ENCODE measurements at places on chromosomes 3 and 15. TPM values are rescaled to one million over a fixed set of nuclear protein-coding genes. Genes with fewer than 3 reads are reported as not detected.

The TMCO5A gene
- not detected for total RNA-seq

The ALDH1L1 gene
- total RNA-seq = not detected

The OXTR gene
- total RNA-seq = 2.5 TPM

The HHLA2 gene
- 1.00 TPM for total RNA-seq

The OIP5 gene
- total RNA-seq = 1.4 TPM

The ARID3B gene
- 24.8 TPM for total RNA-seq

The SLC12A8 gene
- total RNA-seq = 0.58 TPM

The SLC24A5 gene
- total RNA-seq = not detected

The TMEM266 gene
- total RNA-seq = 0.16 TPM

The GABRG3 gene
- not detected for total RNA-seq

The UBE2Q2 gene
- 23.2 TPM for total RNA-seq

The GPR62 gene
- not detected for total RNA-seq

The CDHR4 gene
- not detected for total RNA-seq

The PRKCD gene
- 63.9 TPM for total RNA-seq

The CD200R1 gene
- 3.3 TPM for total RNA-seq

The NPTN gene
- total RNA-seq = 39.0 TPM

The HGD gene
- total RNA-seq = 0.78 TPM

The PLAAT1 gene
- total RNA-seq = not detected

The TMEM158 gene
- not detected for total RNA-seq

The LNP1 gene
- 2.4 TPM for total RNA-seq

The ANKUB1 gene
- not detected for total RNA-seq

The AHSG gene
- not detected for total RNA-seq

The AADACL2 gene
- total RNA-seq = not detected

The TRA2B gene
- total RNA-seq = 219 TPM

The CEMIP gene
- total RNA-seq = 0.51 TPM

The FAM81A gene
- total RNA-seq = 6.2 TPM

The KLHL6 gene
- 41.7 TPM for total RNA-seq

The ZBED2 gene
- total RNA-seq = 4.6 TPM

The CACNA2D3 gene
- not detected for total RNA-seq

The RUVBL1 gene
- total RNA-seq = 46.6 TPM

The SCAANT1 gene
- total RNA-seq = not detected

The PHLDB2 gene
- 4.2 TPM for total RNA-seq

The FAM107A gene
- total RNA-seq = not detected

The CASR gene
- total RNA-seq = not detected

The C3orf85 gene
- total RNA-seq = not detected

The STIMATE gene
- total RNA-seq = 25.8 TPM

The OR5K2 gene
- not detected for total RNA-seq

The MKRN3 gene
- 0.98 TPM for total RNA-seq

The COPG1 gene
- total RNA-seq = 92.2 TPM

The HCN4 gene
- not detected for total RNA-seq

The WDR93 gene
- total RNA-seq = 0.16 TPM

The FRMD5 gene
- total RNA-seq = 0.53 TPM

The SLC35G2 gene
- 4.3 TPM for total RNA-seq

The DAPK2 gene
- total RNA-seq = 4.2 TPM

The LIPC gene
- not detected for total RNA-seq

The ACOX2 gene
- total RNA-seq = not detected

The RLBP1 gene
- total RNA-seq = not detected

The CCDC13 gene
- total RNA-seq = 1.7 TPM

The RASL12 gene
- total RNA-seq = not detected

The CLDN1 gene
- not detected for total RNA-seq

The KLF15 gene
- 0.39 TPM for total RNA-seq

The LRRC31 gene
- total RNA-seq = not detected

The SERPINI2 gene
- total RNA-seq = not detected

The CCR5 gene
- 0.55 TPM for total RNA-seq

The CEP19 gene
- 4.0 TPM for total RNA-seq

The RBPMS2 gene
- total RNA-seq = 0.91 TPM

The OSTN gene
- not detected for total RNA-seq

The PYGO1 gene
- total RNA-seq = 0.02 TPM

The ATP2B2 gene
- total RNA-seq = not detected

Data from activated B cell treated with CpG ODN at 0.5 μM for 24 hours (primary cell).